Renal cortical epithelial cell (primary cell): ENCODE measurements at places on chromosomes 4 and X. TPM values are rescaled to one million over a fixed set of nuclear protein-coding genes. Genes with fewer than 3 reads are reported as not detected.

The ANOS1 gene
- 1.9 TPM in 2 replicates for total RNA-seq

The RHOXF2B gene
- total RNA-seq, result not detected in 2 replicates

The INTS6L gene
- total RNA-seq, result 3.3 and 4.7 TPM in 2 replicates

The ZNF280C gene
- total RNA-seq, result 2.6 and 6.0 TPM in 2 replicates

The PNCK gene
- total RNA-seq, result 0.75 TPM in 1 of 2 replicates, not detected in the other

The C4orf50 gene
- total RNA-seq, result not detected in 2 replicates
